ENCODE measurements at places on chromosomes 16 and 17. TPM values are rescaled to one million over a fixed set of nuclear protein-coding genes. Genes with fewer than 3 reads are reported as not detected.

- DNase-seq, result no peak
These were observed 7.4 kb downstream of the RNF112 start for GRCh38 chr17:19418251-19418992.

- no peak for DNase-seq
These were observed 28.4 kb upstream of the ZFPM1 start for GRCh38 chr16:88424587-88425235.

DNA sequence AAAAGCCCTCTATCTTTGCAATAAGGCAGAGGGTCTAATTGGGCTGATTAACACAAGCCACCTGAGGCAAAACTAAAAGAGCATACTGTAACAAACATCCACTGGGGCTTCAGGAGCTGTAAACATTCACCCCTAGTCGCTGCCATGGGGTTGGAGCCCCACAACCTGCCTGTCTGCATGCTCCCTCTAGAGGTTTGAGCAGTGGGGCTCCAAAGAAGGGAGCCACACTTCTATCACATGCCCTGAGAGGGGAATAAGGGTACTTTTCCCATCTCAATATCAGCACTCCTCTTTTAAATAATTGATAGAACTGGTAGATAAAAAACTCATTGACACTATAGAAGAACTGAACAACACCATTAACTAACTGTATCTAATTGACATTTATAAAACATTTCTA is 130.1 kb upstream of the COX10 start:
- no peak for DNase-seq

- DNase-seq, result no peak
These were observed 825 bp downstream of the HEATR6 start for GRCh38 chr17:60077672-60078519.

- DNase-seq, result no peak
These were observed 24.9 kb downstream of the RAB11FIP3 start for GRCh38 chr16:450385-450784.

Gene RPTOR
- total RNA-seq, result 66.7 TPM

Gene ALDH3A1
- 7.1 TPM for total RNA-seq

Data from Caco-2 (cell line).